ENCODE measurements at places on chromosomes 12 and 14. TPM values are rescaled to one million over a fixed set of nuclear protein-coding genes. Genes with fewer than 3 reads are reported as not detected.

Gene ATP23
- total RNA-seq, result 6.4 TPM

Gene INHBE
- not detected for total RNA-seq

Gene TOGARAM1
- 12.3 TPM for total RNA-seq

Gene SIX4
- 1.9 TPM for total RNA-seq

Gene MSI1
- total RNA-seq, result 0.60 TPM

Gene C3AR1
- 66.4 TPM for total RNA-seq

Gene TSHR
- total RNA-seq, result 0.24 TPM

- H3K4me1 ChIP-seq, result peaks cover 11% of the 10 kb centered on the region
- no peaks in the 10 kb centered on the region for H3K36me3 ChIP-seq
- H3K27ac ChIP-seq, result no peak overlapping the region
- H3K4me3 ChIP-seq, result peak overlapping the region; percentile 10
Observed at GRCh38 chr14:60637479-60638315, 11.6 kb downstream of the SIX1 start.

GRCh38 chr14:105029402-105029801, 8.5 kb upstream of the CDCA4 start:
- H3K27ac ChIP-seq, result no peak overlapping the region
- H3K4me1 ChIP-seq, result no peaks in the 10 kb centered on the region
- H3K4me3 ChIP-seq, result no peak overlapping the region
- no peaks in the 10 kb centered on the region for H3K36me3 ChIP-seq
- no peaks in the 10 kb centered on the region for H3K27me3 ChIP-seq
- peak; percentile 23 for DNase-seq

- DNase-seq, result no peak
- no peaks in the 10 kb centered on the region for H3K4me1 ChIP-seq
- no peaks in the 10 kb centered on the region for H3K36me3 ChIP-seq
- no peaks in the 10 kb centered on the region for H3K27me3 ChIP-seq
- H3K27ac ChIP-seq, result no peak overlapping the region
Observed at GRCh38 chr14:40074169-40074568, 641.9 kb upstream of the FBXO33 start.

GRCh38 chr12:105018776-105019175, 32.7 kb downstream of the NOPCHAP1 start:
- H3K27ac ChIP-seq, result no peak overlapping the region
- H3K4me1 ChIP-seq, result no peaks in the 10 kb centered on the region

GRCh38 chr12:107775093-107775721, 703 bp downstream of the ASCL4 start:
- no peak overlapping the region for H3K4me3 ChIP-seq
- H3K27ac ChIP-seq, result no peak overlapping the region
- no peak for DNase-seq
- peaks cover 40% of the 10 kb centered on the region for H3K27me3 ChIP-seq
- H3K4me1 ChIP-seq, result peaks cover 11% of the 10 kb centered on the region

DNA sequence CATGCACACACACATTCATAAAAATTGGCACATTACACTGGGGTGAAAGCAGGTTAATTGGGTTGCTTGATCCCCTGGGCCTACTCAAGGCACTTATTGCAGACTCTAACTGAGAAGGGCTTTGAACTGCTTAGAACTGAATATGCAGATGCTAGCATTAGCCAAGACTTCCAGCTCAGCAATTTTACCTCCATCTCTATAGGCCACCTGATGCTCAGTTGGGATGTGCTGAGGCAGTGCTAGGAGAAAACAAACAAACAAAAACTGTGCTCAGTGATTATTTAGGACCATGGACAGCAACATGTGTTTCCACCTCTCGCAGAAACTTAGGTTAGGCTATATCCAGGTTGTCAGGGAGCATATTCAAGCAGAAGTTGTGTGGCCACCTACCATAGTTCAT, 124.8 kb upstream of the WSCD2 start:
- H3K4me1 ChIP-seq, result no peaks in the 10 kb centered on the region
- H3K4me3 ChIP-seq, result no peak overlapping the region
- peaks cover 39% of the 10 kb centered on the region for H3K27me3 ChIP-seq
- H3K27ac ChIP-seq, result no peak overlapping the region
- DNase-seq, result no peak

DNA sequence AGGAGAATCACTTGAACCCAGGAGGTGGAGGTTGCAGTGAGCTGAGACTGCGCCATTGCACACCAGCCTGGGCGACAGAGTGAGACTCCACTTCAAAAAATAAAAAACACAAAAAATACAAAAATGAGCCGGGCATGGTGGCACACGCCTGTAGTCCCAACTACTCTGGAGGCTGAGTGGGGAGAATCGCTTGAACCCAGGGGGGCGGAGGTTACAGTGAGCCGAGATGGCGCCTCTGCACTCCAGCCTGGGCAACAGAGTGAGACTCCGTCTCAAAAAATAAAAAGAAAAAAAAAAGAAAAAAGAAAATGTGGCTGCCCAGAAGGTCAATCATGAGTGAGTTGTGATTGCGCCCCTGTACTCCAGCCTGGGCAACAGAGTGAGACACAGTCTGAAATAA, 9.2 kb downstream of the DNAJC22 start:
- H3K4me1 ChIP-seq, result no peaks in the 10 kb centered on the region
- no peaks in the 10 kb centered on the region for H3K36me3 ChIP-seq
- DNase-seq, result no peak
- no peak overlapping the region for H3K27ac ChIP-seq

DNA sequence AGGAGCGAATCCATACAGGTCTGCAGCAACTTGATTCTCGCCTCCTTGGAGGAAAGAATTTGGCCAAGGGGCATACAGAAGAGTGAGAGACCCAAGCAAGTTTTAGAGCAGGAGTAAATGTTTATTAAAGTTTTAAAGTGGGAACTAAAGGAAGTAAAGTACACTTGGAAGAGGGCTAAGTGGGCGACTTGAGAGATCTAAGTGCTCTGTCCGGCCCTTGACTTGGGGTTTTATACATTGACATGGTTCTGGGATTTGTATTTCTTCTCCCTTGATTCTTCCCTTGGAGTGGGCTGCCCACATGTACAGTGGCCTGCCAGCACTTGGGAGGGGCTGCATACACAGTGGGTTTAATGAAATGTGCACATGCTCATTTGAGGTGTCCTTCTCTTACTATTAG, 421.2 kb downstream of the TMEM121 start:
- no peak overlapping the region for H3K4me3 ChIP-seq
- no peaks in the 10 kb centered on the region for H3K4me1 ChIP-seq
- H3K27ac ChIP-seq, result no peak overlapping the region
- no peak for DNase-seq
- H3K36me3 ChIP-seq, result no peaks in the 10 kb centered on the region

DNA sequence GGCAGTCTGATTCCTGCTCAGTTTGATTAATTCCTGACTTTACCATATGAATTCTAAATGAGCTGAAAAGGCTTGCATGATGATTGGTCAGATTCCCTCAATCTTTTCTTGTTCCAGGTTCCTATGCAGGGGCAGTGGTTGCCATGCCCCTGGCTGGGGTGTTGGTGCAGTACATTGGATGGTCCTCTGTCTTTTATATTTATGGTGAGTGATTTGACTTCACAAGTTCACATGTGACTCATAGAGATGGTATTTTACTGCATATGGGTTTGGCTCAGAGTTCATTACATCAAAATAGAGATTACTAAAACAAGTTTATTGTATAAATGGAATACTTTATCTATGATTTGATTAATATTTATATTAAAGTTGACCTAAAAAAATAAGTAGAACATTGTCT, 44.8 kb downstream of the SLC17A8 start:
- no peaks in the 10 kb centered on the region for H3K36me3 ChIP-seq
- DNase-seq, result no peak
- H3K4me3 ChIP-seq, result no peak overlapping the region
- no peaks in the 10 kb centered on the region for H3K4me1 ChIP-seq

DNA sequence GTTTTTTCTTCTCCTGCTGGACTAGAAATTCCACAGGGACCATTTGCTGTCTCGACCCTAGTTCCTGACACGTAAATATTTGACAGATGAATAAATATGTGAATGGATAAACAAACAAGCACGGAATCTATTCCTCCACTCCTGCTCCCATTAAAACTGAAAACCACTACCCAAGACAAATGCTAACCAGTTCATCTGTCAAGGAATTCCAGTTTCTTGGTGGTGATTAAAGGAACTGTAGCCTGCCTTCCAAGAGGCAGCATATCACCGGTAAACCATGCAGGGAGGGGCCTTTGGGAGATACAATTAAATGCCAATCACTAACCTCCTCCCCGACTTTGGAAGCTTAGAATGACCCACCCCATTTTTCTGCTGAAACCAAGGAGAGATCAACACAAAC, 95.4 kb downstream of the TTC7B start:
- H3K4me3 ChIP-seq, result no peak overlapping the region
- H3K36me3 ChIP-seq, result no peaks in the 10 kb centered on the region
- no peak for DNase-seq
- no peaks in the 10 kb centered on the region for H3K27me3 ChIP-seq
- H3K27ac ChIP-seq, result no peak overlapping the region

- no peak overlapping the region for H3K4me3 ChIP-seq
- peaks cover 9% of the 10 kb centered on the region for H3K4me1 ChIP-seq
- no peaks in the 10 kb centered on the region for H3K27me3 ChIP-seq
Observed at GRCh38 chr14:58738189-58738836, 100.6 kb downstream of the DACT1 start.

GRCh38 chr12:50240792-50241114, 42.6 kb downstream of the LIMA1 start:
- H3K4me3 ChIP-seq, result no peak overlapping the region
- H3K27me3 ChIP-seq, result no peaks in the 10 kb centered on the region
- no peak for DNase-seq
- H3K27ac ChIP-seq, result no peak overlapping the region

- H3K4me3 ChIP-seq, result no peak within 1 kb of the TSS
- DNase-seq, result no peak
- peak within 1 kb of the TSS; percentile 42 for H3K27ac ChIP-seq
Observed at GRCh38 chr12:6772331-6772695, at the start of gene LAG3. TSS of gene LAG3 (plus strand) at chr12:6772520. CDS start at chr12:6772853, 333 bp downstream.

GRCh38 chr12:51871126-51871525, 16.8 kb upstream of the ANKRD33 start:
- H3K4me3 ChIP-seq, result no peak overlapping the region
- H3K4me1 ChIP-seq, result peaks cover 33% of the 10 kb centered on the region
- DNase-seq, result no peak
- peaks cover 3% of the 10 kb centered on the region for H3K27me3 ChIP-seq
- no peaks in the 10 kb centered on the region for H3K36me3 ChIP-seq
- no peak overlapping the region for H3K27ac ChIP-seq

DNA sequence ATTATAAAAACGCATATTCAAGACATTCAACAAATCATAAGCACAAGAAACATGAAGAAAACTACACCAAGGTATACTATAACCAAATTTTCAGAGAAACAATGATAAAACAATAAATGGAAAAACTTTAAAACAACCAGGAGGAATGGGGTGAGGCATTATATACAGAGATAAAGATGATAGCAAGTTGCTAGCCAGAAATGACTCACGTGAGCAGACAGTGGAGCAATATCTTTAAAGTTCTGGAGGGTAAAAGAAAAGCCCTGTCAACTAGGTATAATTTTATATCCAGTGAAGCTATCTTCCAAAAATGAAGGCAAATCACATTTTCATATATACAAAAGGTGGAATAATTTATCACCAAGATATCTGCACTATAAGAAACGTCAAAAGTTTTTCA, 97.8 kb upstream of the PCED1B start:
- no peak for DNase-seq
- H3K36me3 ChIP-seq, result no peaks in the 10 kb centered on the region
- H3K4me1 ChIP-seq, result no peaks in the 10 kb centered on the region
- H3K27me3 ChIP-seq, result peaks cover 6% of the 10 kb centered on the region
- H3K4me3 ChIP-seq, result no peak overlapping the region

DNA sequence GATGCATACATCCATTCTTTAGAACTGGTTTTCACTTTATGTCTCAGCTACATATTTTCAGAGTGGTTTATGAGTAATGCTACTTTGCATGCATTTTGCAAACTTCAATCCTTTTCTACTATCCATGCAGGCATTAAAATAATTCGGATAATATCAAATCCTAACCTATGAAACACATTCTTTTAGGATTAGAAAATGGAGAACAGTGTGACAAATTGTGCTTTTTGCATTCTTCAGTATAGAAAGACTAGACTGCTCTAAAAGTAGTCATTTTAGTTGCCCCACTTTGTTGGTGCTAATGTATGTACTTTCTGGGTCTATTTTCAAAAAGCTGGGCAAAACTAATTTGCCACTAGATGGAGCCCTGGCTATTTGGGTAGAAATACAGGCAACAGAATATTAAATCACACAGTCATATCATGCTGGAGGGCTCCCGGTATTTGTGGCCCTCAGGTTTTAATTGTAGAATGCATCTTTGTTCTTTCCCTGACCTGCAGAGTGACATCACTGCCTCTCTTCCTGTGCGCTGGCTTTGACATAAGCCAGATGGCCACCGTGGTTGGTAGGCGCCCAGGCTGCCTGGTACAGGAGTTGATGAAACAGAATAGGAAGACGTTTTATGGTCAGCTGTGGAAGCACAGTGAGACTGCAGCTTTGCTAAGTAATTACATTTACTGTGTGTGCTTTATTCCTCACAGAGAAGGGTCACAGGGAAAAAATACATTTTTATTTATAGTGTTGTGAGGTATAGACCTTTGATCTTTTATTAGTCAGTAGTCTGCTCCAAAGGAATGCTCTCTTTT, 28.1 kb downstream of the MSRB3 start:
- H3K4me1 ChIP-seq, result peaks cover 20% of the 10 kb centered on the region
- H3K27me3 ChIP-seq, result no peaks in the 10 kb centered on the region
- no peak for DNase-seq
- no peaks in the 10 kb centered on the region for H3K36me3 ChIP-seq

DNA sequence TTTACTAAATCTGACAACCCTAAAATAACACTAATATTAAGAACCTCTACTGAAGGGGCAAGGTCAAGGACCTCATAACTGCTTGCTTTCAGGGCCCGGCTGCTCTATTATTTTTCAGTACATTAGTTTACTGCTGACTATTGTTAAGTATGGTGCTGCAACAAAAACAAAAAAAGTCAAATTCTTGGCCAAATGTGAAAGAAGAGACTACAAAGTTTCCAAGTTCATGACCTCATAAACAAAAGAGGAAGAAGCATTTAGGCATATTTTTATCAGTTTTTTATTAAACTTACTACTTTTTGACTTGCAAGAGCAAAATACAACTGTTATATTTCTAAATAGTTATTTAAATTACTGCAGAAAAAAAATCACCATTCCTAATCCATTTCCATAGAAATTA, 109.8 kb upstream of the GPHB5 start:
- DNase-seq, result no peak
- no peaks in the 10 kb centered on the region for H3K36me3 ChIP-seq
- no peak overlapping the region for H3K27ac ChIP-seq
- no peak overlapping the region for H3K4me3 ChIP-seq
- H3K27me3 ChIP-seq, result no peaks in the 10 kb centered on the region
- H3K4me1 ChIP-seq, result peaks cover 11% of the 10 kb centered on the region

Measured in left lung (tissue), 14 donors.